SK-N-MC (cell line): ENCODE measurements at places on chromosomes 5 and 9.

- no peak for DNase-seq
Observed at GRCh38 chr5:166427211-166427610, 1864.2 kb upstream of the WWC1 start.

- DNase-seq = no peak
Observed at GRCh38 chr9:19074836-19075235, 25.6 kb downstream of the RRAGA start.

- DNase-seq = no peak
Observed at GRCh38 chr5:135457424-135458071, 5.4 kb upstream of the TIFAB start.

DNA sequence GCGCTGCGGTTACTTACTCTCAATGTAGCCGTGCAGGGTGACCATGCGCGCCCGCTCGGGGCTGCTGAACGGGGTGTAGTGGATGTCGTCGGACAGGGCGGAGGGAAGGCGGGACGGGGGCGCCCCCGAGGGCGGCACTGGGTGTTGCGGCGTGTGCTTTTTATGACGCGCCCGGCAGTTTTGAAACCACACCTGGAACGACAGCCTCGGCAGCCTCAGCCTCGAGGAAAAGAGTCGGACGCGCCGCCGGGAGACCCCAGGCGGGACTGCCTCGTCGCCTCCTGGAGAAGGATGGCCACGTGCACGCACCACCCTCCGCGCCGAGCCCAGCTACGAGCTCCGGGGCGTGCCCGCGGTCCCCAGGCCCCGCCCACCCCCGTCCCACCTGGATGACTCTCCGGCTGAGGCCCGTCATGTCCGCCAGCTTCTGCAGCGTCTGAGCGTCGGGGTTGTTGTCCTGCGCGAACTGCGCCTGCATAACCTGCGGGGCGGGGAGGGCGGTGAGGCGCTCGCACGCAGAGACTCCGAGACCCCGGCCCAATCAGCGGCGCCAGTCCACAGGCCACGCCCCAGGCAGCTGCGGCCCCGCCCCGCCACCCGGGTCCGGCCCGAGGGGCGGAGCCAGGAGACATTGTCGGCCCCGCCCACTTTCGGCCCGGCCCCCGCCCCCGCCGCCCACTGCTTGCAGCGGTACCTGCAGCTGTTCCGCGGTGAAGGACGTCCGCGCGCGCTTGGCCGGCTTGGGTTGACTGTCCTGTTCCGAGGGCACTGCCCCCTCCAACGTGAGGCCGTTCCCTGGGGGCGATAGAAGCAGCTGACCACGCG is 15.0 kb downstream of the LHX6 start:
- DNase-seq = no peak

DNA sequence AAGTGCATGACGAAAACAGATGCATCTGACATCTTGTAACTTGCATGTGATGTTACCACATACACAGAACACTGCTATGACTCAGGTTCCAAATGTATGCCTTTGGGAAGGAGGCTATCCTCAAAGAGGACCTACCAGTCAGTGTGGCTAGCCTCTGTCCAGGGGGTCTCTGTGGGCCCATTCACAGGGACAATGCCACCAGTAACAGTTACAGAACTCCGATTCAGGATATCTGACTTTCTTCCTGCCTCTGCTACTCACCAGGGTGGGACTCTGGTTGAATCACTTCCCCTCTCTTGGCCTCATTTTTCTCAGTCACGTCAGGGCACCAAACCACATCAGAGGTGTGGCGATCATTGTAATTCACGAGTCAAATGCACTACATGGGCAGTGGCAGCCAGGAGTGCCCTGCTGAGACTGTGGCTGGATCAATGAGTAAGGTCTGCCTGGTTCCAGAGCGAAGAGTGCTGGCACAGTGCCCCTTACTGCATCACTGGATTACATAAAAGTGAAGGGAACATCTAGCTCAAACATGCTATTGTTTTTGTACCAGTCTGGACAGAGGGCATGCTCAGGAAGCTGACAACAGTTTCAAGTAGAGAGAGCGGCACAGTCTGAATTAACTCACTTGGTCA is 13.2 kb downstream of the ATOX1 start:
- no peak for DNase-seq
